A549 (cell line): ENCODE measurements at places on chromosomes 7 and 10.

- no peak for DNase-seq
These were observed 47.1 kb downstream of the COL17A1 start for GRCh38 chr10:104038537-104038936.

DNA sequence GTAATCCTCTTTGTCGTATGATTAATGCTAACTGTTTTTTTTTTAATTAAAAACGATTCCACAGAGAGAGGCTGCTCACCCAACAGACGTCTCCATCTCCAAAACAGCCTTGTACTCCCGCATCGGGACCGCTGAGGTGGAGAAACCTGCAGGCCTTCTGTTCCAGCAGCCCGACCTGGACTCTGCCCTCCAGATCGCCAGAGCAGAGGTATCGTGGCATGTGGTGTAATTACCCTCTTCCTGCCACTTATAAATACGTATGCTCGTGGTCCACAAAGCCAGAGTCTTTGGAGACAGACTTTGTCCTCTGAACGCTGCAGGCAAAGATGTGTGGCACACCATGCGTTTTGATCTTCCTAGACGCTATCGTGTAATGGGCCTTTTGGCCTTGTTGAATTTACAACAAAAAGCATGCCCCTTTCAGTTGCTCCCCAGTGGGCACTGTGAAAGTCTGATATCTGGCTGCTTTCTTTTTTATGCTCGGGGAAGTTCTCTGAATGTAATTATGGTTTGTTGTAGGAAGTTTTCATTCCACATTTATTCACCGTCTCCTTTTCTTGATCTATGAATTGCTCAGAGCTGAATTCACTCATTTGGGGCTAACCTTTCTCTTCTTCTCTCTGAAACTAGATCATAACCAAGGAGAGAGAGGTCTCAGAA lies 33.6 kb upstream of the BTBD16 start:
- no peak for DNase-seq

DNA sequence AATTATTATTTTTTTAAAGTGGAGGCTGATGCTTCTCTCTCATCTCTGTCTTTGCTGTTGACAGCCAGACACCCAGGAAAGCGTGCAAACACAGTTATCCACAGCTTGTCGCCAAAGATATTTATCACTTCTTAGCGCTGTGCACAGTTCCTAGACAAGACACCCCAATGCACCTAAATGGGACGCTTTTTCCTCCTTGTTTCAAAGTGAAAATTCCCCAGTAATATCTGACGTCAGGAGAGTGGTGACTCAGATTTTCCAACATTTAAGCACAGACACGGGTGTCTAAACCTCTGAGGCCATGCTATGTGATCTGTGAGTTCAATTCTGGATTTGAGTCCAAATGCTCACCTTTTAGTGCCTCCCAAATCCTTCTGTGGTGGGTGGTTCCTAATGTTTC lies 151.6 kb downstream of the EMX2 start:
- no peak for DNase-seq

DNA sequence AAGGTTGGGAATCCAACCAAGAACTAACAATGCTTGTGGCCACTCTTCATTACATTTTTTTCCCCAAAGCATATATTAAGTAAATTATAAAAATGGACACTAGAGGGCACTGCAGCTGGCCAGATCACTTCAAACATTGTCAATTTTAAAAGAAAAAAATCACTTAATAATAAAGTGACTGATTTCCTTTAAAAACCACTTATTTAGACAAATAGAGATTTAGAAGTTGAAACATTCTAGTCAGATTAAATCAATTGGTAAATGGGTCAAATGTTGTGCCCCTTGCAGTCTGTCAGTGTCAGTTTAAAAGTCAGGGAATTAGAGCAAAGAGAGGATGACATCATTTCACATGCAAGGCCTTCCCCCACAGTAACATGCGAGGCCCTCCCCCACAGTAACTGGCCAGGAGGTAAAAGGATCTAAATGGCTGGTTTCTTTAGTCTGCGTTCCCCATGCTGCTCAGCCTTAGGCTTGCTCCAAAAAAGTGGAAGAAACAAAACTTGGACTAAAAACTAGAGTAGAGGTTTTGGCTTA lies 177.9 kb downstream of the SKAP2 start:
- DNase-seq, result no peak

DNA sequence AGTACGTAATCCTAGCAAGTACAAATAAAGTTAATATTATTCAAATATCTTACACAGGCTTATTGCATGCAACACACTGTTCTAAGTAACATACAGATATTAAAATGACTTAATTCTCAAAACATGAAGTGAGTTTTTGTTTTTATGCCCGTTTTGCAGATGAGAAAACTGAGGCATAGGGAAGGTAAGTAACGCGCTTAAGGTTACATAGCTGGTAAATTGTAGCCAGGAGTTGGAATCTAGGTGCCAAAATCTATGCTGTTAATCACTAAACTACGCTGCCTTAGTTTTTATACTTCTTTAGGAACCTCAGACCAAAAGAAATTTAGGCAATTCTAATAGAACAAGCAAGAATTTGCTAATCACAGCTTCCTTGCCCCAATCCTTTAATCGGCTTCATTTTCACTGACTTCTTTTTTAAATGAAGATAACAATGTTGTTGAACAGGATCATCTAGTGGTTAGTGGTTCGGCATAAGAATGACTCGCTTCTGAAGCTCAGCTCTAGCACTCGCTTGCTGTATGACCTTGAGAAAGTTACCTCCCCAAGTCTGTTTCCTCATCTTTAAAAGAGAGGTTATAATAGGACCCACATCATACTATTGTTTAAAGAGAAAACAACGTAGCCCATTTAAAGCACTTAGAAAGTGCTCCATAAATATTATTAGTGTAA lies 1.0 kb upstream of the LRRTM3 start:
- DNase-seq, result no peak

DNA sequence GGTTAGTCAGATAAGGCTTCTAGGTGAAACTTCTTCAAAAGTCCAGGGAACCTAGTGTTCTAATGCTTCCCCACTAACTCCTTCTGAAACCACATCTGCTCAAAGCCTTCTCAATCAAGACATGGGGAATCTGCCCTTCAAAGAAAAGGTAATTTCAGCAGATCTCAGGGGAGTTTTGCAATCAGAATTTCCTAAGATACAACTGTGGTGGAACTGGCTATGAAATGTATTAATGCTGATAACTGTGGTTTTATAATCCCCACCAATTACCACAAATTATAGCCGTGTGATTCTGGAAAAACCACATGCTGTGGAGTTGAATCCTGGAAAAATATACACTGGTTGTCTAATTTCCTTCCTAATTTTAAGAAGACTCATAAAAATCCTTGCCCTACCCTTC lies 233.8 kb downstream of the SORCS1 start:
- no peak for DNase-seq

DNA sequence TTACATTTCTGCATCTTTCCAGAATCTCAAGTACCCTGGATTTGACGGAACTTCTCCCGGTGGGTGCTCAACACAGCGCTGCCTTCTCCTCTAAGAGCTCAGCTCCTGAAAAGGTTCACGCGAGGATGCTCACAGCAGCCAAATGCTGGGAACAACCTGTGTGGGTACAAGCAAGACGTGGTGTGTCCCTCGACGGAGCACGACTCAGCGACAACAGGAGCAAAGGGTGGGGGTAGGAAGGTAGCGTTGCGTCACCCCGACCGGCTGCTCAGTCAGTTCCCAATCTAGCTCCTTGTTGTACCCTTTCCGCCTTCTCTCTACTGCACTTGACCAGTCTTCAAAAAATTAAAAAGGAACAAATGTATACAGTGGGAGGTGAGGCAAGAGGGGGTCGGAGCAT lies 117.3 kb downstream of the PTPRN2 start:
- DNase-seq, result no peak

DNA sequence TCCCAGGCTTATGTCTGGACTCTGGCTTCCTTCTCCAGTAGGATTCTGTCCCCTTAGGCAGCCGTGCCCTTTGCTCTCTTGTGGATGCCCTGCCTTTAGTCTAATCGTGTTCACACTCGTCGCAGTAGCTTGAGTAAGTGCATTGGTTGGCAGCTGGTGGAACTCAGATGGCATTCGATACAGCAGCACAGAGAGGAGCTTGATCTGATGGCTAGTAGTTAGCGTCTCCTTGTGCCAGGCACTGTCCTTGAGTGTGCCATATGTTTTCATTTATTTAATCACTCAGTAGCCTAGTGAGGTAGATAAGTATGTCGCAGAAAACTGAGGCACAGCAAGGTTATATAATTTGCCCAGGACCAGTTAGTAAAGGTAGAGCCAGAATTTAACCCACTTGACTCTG lies 18.2 kb upstream of the PARP12 start:
- DNase-seq, result no peak
